ENCODE measurements at places on chromosomes 7 and 10.

- no peak for DNase-seq
These were observed 9.6 kb downstream of the CAPZA2 start for GRCh38 chr7:116872026-116872425.

- DNase-seq: no peak
These were observed 36.4 kb upstream of the CYP2C9 start for GRCh38 chr10:94902080-94902479.

DNA sequence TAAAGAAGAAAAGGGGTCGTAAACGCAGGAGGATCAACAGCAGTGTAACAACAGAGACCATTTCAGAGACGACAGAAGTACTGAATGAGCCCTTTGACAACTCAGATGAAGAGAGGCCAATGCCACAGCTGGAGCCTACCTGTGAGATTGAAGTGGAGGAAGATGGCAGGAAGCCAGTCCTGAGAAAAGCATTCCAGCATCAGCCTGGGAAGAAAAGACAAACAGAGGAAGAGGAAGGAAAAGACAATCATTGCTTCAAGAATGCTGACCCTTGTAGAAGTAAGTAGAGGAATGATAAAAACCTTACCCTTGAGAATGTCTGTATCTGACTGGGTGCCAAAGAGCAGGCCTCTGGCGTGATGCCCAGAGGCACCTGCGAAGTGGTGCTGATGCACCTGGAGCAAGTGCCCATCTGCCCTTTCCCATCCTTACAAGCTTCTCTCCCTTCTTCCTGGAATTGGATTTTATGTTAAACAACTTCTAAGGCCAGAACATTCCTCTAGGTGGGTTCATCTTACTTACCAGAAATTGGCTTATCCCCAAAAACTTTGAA, 86.4 kb upstream of the SAMD8 start:
- DNase-seq: no peak

DNA sequence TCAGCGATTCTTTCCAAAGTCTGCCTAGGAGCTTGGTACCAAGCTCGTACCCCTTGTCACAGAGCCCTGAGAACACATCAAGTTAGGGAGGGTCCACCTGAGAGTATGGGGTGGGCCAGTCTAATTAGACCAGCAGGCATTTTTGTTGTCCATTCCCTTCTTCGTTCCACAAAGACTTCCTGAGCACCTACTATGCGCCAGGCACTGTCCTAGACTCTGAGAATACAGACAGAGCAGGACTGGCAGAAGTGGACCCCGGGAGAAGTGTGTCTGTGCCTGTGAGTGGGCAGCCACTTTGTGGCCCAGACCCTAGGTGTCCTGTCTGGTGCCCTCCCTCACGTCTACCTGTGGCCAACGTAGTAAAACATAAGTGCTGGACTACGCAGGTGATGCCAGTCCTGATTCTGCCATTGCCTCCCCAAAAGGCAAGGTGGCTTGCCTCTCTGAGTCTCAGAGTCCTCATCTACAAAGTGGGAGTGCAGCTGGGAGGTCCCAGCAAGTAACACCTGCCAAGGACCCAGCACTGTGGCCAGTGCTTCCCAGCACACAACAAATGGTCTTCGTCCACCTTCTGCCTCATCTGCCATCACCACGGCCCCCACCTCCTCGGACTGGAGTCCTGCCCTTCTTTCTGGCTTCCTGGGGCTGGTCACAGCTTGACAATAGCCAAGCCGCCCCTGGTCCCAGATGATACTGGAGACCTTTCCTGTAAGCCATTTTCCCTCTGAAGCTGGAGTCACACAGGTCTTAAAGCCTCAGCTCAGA, 54.3 kb upstream of the DUSP5 start:
- no peak for DNase-seq

DNA sequence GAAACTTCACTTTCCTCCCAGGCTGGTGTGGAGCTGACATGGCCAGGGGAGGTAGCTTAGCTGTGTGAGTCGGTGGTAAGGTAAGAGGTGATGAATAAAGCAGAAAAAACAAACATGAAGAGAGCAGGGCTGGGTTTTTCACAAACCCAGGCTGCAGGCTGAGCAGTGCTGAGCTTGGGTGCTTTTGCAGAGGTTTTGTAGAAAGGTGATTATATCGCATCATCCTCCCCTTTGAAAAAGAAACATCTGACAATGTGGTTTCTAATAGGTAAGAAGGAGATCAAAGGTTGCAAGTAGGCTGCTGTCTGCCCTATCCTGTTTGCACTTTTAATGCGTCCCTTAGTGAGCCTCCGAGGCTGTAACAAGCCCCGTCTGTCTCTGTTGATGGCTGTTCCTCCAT, 69.6 kb upstream of the GRM8 start:
- no peak for DNase-seq

DNA sequence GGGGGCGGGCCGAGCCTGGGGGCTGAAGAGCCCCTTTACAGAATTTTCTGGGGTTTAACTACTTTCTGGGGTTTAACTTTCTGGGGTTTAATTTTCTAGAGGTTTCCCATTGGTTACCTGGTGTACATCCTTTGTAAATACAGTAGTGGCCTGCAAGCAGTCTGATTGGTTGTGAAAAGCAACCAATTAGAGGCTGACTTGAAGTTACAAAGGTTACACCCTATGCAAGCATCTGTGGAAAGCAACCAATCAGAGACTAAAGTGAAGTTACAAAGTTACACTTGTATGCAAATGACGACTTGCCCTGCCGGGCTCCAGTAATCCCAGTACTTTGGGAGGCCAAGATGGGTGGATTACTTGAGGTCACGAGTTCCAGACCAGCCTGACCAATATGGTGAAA, 27.4 kb downstream of the GTF2I start:
- no peak for DNase-seq

- no peak for DNase-seq
These were observed 10.0 kb upstream of the DNMBP start for GRCh38 chr10:100019787-100020141.

GRCh38 chr10:44878706-44879530, 32.2 kb upstream of the TMEM72 start:
- peak; percentile 69 for DNase-seq

DNA sequence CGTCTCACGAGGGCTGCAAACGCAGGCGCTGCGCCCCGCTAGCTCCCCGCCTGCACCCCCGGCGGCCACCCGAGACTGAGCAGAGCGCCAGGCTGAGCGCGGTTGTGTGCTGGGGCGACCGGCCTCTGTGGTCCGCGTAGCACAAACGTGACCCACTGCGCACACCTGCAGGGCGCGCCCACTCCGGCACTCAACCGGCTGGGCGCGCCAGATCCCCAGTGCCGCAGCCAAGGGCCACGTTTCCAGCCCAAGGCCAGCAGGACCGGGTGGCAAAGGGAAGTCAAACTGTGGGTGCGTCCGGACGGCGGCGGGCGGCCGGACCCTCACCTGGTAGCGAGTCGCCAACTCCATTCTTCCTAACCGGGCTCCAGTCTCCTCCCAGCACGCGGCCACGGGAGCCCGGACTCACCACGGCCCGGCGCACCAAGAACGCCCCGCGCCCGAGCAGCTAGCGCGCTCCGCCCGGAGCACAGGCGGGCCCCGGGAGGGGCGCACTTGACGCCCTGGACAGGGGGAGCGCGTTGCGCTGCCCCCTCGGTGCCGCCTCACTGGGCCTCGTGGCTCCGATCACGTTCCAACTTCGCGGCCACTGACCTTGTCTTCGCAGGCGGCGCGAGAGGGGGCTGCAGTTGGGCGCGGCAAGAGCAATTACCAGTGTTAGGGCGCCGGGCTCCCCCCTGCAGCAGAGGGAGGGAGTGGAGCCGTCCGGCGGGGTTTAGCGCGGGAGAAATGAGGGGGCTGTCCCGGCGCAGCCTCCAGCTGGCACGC, at the start of gene CDCA7L:
TSS of gene CDCA7L (minus strand) at position 446 of the 768 bp plus-strand sequence. CDS start at position 351, 95 bp downstream.
- DNase-seq: peak; percentile 73

DNA sequence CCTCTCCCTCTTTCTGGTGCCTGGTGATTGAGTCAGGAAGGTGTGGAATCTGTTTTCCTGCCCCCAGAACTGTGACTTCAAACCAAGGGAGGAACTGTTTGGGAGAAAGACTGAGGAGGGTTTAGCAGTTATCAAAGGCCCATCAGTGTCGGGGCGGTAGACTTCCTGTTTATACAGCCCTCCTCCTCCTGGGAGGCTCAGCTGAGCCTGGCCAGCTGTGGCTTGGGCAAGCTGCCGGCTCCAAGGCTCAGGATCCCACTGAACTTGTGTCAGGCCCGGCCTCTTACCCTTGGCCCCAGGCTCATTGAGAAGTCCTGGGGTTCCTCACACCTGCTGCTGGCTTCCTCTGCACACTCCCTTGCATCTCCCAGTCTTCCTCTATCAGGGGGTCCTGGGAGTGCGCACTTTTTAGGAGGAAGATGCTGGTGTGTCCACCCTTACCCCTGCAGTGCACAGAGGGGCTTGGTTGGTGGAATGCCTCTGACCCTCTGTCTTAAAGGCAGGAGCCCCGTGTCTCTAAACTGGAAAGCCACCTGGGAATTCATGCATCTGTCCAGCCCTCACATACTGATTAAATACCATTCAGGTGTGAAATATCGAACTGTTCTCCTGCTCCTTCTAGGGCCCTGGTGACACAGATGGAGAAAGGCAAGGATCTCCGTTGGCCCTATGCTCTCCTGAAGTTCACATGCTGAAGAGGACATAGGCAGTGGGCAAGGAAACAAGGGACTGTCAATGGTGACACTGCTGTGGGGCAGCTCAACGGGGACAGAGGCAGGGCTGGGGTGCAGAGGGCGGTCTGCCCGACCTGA, 32.4 kb downstream of the CXCL12 start:
- DNase-seq: no peak

DNA sequence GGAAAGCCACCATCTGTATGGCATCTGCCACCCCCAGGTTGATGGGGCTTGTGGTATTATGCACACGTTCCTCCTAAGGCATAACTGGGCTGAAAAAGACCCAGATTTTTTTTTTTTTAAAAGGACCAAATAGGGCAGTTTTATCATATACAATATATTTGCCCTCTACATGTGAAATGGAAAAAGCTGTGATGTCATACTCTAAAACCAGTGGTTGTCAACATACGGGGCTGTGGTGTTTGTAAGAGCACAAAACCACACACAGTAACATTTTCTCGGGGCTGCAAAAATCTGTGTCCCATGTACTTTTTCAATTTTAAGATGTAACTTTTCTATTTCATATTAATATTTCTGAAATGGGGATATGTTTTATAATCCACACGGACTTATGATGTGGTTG, 34.9 kb downstream of the FAM171A1 start:
- no peak for DNase-seq

DNA sequence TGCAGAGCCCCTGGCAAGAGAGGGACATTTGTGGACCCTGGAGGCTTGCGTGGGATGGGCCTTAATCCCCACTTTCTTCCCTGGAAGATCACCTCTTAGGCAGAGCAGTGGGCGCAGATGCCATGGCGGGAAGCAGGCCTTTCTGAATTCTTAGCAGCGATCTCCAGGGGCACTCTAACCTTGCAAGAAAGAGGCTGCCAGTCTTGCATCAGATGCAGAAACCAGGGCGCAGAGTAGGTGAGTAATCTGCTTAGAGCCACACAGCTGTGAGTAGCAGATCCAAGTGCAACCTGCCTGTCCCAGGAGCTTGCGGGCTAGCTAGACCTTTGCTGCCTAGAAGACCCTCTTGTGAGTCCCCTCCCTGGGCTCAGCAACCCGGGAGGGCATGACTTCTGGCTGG, 40.0 kb downstream of the KCTD7 start:
- no peak for DNase-seq

DNA sequence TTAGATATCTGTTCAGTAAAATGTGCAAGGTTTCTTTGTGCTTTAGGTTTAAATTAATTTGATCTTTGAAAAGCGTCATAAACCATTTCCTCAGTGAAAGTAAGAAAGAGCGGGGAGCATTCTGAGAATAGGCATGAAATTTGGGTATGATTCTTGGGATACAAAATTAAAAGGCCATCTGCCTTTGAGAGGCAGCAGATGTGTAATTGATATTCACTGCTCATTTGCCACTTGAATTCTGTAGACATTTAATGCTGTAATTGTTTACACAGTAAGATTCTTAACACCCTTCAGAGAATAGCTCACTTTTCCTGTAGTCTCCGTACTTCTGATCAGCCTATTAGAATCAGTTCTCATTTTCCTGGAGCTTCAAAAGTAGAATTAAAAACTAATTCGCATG, 18.7 kb downstream of the FRMD4A start:
- DNase-seq: no peak

- no peak for DNase-seq
These were observed 4.7 kb downstream of the TMEM120A start for GRCh38 chr7:75989500-75990388.

All from activated T-cell treated with anti-CD3 and anti-CD28 coated beads for 48 hours (primary cell).